ENCODE measurements at places on chromosomes 5 and 9.

DNA sequence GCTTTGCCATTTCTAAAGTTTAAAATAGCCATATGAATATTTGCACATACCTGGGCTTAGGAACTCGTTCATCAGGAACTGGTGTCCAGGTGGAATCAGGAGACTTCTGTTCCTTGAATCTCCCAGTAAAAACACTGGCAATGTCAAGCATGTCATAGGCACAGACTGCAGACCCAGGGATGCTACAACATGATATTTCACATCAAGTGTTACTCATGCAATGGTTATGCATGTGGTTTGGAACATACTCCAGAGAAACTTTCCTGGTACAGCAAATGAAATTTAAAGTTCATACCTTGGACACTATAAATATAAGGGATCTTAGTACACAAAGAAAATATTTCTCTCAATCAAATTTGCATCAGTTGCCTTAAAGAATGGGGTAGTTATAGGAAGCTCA is 92.2 kb downstream of the SEMA6A start:
- peak; percentile 62 for DNase-seq

DNA sequence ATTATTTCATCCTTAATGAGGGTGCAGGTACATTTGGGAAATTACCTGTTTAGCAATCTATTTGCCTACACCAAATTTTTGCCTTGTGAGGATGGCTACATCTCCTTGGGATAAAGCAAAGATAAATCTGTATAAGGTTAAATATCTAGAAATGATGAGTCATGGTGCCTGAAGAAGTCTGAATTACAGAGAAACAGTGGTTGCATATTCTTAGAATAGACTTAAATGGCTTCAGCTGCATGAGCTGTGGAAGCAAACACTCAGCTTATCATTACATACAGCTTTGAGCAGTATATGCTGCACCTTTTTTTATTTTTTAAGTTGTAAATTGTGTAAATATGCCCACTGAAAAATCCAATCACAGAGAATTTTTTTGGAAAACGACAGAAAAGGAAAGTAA is 153.5 kb downstream of the RAPGEF6 start:
- no peak for DNase-seq

DNA sequence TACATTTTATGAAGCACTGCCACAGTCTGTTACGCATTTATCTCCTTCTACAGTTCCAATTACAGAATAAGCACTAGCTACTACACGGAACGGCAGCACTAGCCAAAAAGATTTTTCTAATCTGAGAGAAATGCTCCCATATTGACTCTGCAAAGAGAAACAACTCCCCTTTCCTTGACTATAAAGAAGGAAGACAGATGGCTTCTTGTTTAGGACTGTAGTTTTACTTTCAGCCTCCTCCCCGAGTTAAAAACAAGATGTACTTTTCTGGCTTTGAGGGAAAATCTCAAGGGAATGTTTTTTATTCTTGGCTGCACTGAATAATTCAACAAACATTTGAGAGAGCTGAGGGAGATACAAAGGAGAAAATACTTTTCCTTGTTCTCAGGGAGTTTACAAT is 1.9 kb upstream of the SLC44A1 start:
- peak; percentile 19 for DNase-seq

GRCh38 chr5:121671624-121672023 is 180.1 kb upstream of the FTMT start:
- no peak for DNase-seq

DNA sequence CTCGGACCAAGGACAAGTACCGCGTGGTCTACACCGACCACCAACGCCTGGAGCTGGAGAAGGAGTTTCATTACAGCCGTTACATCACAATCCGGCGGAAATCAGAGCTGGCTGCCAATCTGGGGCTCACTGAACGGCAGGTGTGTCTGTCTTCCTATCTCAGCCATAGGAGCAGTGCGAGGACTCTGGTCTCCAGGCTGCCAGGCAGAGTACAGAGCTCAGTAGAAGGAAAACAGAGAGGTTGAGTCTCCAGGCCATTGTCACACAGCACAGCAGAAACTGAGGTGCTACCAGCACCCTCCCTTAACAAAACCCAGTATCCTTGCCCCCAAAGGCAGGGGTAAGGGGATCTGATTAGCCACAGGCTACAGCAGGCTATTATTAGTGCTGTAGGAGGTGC is 7.1 kb upstream of the SLC6A7 start:
- DNase-seq = no peak

- DNase-seq = no peak
These were observed 76.2 kb upstream of the ALDH1B1 start for GRCh38 chr9:38316166-38316780.

DNA sequence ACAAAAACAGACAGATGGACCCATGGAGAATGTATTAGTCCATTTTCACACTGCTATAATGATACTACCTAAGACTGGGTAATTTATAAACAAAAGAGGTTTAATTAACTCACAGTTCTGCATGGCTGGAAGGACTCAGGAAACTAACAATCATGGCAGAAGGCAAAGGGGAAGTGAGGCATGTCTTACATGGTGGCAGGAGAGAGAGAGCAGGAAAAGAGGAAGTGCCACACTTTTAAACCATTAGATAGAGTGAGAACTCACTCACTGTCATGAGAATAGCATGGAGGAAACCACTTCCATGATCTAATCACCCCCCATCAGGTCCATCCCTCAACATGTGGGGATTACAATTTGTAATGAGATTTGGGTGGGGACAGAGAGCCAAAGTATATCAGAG is 808.9 kb downstream of the CDH12 start:
- DNase-seq = no peak

GRCh38 chr5:116144103-116144502 is 59.3 kb downstream of the COMMD10 start:
- DNase-seq = peak; percentile 47

DNA sequence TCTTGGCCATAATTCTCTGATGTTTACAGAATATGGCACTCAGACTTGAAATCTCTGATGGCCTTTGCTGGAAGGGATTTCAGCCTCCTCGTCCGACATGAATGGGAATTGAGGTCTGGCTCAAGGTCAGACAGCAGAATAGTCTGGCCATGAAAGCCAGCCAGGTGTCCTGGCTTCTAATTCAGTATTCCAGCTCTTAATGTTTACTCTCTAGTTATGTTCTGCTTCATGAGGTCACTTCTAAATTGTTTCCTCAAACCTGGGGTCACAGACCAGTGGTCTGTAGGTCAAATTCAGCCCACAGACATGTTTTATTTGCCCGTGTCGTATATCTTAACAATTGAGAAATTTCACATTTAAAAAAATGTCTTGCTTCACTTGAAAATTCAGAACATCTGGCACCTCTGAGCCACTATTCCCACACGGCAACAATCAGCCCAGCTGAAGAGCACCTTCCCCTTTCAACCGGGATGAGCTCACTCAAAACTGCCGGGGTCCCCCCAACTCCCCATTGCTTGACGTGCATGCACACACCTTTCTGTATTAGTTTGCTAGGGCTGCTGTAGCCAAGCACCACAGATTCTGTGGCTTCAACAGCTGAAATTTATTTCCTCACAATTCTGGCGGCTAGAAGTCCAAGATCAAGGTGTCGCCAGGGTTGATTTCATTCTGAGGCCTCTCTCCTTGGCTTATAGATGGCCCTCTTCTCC is 243.5 kb downstream of the ENC1 start:
- DNase-seq = no peak

GRCh38 chr5:141869040-141869439 is 9.2 kb downstream of the PCDH1 start:
- DNase-seq = no peak

DNA sequence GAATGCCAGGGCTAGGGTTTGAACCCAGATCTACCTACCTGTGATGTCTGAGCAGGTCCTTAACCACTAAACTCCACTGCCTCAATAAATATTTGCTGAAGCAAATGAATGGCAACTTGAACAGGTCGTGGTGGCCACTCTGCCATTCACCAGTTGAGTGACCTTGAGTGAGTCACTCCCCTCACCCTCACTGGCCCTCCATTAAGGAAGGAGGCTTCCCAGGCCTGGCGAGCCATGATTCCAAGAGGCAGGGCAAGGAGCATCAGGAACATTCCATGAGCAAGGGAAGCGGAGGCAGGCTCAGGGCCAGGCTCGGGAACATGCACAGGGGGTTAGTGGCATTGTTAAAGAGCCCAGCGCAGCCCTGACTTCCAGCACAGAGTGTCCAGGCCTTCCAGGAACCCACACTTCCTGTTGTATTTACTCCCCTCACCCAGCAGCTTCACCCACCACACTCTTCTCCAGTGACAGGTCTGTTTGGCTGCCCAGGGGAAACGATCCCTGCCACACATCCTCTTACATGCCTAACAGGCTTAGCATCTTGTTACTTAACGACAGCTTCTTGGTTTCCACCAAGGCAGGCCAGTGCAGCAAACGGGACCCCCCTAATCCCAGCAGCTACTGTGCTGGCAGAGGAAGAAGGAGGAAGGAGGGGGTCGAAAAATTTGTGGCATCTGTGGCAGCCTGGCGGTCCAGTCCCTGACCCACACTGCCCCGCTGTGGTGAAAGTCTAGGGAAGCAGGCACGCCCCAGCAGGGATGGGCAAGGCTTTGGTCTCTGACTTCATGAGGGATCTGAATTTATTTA is 43.7 kb upstream of the TTC1 start:
- DNase-seq = peak; percentile 78

DNA sequence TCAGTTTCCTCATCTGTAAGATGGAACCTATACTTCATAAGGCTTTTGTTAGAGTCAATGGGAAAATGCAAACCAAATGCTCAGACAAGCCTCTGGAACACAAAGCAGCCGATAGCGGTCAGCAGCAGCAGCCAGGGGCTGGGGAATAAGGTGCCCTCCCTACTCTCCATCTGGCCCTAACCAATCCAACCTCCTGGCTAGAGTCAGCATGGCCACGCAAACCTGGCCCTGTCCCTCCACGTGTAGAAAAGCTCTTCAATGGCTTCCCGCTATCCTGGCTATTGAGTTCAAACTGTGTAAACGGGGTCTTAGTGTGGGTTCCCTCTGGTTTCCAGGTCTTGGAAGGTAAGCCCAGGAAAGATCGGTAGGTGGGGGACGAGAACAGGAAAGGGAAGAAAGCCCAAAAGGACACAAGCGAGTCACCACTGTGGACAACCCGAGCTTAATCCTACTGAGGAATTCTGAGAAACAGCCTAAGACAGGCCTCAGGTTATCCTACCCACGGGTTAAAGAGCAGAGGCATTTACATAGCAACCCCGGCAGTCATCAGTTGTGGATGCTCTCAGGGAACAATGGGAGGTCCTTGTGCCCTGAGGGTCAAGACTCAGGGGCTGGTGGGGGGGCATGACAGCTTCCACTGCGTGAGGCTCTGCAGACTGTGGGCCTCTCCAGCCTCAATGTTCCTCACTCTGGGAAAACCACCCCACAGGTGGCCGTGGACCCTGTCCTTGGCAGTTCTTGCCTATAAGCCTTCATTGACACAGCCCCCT is 30.9 kb downstream of the FABP6 start:
- no peak for DNase-seq

DNA sequence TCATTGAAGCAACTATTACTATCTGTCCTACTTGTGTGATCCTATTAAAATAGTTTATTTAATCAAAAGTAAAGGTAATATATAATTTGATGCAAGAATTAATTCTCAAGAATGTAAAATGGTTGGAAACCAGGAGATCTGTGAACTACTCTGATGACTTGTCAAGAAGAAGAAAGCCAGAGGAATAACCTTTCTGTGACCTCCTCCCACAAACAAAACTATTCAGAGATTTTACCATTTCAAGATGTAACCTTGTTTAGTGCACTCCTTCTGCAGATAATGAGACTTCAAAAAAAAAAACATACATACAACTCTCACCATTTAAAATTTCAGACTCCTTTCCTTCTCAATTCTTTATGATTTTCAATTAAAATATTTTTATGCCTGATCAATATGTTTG is 79.5 kb downstream of the RFX3 start:
- no peak for DNase-seq

DNA sequence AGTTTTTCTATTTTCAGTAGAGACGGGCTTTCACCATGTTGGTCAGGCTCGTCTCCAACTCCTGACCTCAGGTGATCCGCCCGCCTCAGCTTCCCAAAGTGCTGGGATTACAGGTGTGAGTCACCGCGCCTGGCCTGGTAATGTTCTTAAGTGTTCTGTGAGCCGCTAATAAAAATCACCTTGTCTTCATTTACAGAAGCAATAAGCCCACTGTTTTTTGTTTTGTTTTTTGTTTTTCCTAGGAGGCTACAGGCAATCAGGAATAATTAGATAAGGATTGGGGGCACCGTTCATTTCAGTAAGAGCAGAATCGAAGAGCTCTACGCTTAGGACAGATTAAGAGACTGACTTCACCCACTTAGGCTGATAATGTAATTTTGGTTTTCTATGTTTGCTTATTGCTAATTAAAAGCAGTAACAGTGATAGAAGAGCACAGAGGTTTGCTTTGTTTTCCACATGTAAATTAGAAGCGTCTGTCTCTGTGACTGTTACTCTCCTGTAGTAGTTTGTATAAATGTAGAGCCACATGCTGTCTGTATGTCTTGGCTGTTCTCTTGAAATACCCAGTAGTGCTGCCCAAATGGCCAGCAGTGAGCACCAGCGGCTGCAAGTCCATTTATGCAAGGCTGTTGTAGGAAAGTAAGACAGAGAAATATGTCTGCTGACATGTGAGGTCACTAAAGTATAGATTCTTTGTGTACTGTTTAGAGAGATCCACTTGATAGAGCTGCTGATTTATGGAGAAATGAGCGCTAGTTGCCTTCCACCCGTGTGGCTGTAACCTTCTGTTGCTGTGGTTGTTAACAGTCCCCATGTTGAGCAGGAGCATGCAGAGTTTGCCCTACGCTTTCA is 30.5 kb downstream of the TRIO start:
- DNase-seq = no peak

GRCh38 chr5:5512543-5512942 is 90.1 kb downstream of the ICE1 start:
- DNase-seq = no peak

- no peak for DNase-seq
These were observed 31.6 kb downstream of the EXD3 start for GRCh38 chr9:137391411-137391754.

- DNase-seq = no peak
These were observed 135.4 kb downstream of the UGCG start for GRCh38 chr9:112032009-112032408.

- no peak for DNase-seq
These were observed 495.7 kb downstream of the TLE1 start for GRCh38 chr9:81193362-81194339.

DNA sequence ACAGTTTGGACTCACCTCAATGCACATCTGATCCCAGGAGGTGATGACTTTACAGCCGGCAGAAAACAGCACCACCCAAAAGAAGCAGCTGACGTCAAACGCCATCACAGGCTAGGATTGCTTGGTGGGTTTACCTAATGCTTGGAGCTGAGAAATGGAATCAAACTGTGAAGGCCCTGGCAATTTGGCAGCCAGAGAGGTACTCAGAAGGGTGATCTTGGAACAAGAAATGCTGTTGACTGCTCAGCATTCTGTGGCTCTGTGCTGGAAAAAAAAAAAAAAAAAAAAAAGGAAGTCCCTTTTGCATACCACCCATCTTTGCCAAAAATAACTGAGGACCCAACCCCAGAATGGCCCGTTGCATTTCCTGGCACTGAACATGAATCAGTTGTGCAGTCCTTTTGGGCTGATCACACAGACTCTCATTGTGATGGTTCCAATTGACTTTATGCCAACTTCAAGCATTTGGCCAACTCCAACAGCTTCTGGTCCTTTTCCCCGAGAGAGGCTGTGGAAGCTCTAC is at the start of gene CD180:
CD180 (minus strand) TSS at position 263 of the 523 bp plus-strand sequence; CDS start at position 105, 158 bp downstream.
- DNase-seq = no peak

GRCh38 chr5:65255294-65255693 is 226.4 kb downstream of the ADAMTS6 start:
- DNase-seq = no peak

GRCh38 chr9:4082948-4083347 is 216.9 kb downstream of the GLIS3 start:
- no peak for DNase-seq

- peak; percentile 14 for DNase-seq
These were observed 553.2 kb downstream of the MAT2B start for GRCh38 chr5:164058621-164059020.

Measured in fibroblast of skin of scalp (primary cell).